ENCODE measurements at places on chromosomes 13 and 19.

DNA sequence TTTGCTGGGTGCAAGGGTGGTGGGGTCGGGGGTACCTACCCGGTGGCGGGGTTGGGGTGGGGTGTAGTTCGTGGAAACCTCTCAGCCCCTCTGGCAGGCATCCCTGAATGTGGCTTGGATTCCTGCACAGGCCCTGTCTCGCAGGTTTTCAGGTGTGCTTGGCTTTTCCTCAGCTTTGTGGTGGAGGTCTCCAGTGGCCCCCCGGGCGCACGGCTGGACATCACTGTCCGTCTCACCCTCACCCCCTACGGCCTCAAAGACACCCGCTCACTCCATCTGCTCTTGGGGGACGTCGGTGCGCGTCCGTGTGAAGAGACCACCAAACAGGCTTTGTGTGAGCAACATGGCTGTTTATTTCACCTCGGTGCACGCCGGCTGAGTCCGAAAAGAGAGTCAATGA, 44.3 kb downstream of the ZNF146 start:
- DNase-seq, result no peak

DNA sequence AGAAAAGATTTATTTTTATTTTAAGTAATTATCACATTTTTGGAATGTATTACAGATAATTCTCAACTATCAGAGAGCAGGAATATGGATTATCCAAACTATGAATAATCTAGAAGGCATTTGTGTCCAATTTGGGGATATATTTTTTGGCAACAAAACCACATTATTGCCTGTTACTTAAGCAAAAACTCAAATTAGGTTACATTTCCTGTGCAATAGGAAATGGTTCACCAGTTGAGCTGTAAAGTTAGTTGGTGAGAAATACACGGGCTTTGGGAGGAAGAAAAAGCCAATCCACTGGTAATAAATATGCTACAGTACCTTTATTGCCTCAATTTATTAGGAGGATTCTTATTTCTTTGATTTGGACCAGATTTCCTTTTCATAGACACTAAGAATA, 1075.2 kb downstream of the PCDH9 start:
- no peak for DNase-seq

- no peak for DNase-seq
These were observed 997 bp upstream of the CACNG8 start for GRCh38 chr19:53961523-53962356.

DNA sequence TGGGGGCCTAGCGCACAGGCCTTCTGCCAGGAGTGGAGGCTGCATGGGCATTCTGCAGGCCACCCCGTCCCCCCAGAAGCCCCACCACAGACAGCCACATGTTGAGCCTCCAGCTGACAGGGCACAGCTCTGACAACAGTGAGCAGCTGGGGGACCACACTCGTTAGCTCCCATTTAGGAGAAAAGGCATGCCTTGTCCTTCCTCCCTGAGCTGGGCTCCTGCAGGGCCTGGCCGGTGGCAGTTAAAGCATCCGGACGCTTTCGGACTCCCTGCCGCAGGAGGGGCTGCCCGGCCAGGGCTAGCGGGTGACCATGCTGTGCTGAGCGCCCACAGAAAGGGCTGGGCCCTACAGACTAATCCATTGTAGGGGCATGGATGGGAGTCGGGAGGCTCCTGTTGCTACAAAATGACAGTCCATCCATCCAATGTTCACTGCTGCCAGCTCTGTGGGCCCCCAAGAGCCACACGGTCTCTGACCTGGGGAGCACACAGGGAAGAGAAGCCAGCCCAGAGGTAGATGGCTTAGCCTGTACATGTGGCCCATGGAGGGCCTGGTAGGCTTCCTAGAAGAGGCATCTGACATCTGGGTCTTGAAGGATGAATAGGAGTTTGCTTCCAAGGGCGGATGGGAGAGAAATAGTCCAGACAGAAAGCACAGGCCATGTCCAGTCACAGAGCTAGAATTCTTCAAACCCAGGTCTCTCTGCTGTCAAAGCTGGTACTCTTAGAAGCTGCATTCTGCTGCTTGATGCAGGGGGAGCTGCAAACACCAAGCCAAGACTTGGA, 116.5 kb upstream of the VSTM2B start:
- no peak for DNase-seq

DNA sequence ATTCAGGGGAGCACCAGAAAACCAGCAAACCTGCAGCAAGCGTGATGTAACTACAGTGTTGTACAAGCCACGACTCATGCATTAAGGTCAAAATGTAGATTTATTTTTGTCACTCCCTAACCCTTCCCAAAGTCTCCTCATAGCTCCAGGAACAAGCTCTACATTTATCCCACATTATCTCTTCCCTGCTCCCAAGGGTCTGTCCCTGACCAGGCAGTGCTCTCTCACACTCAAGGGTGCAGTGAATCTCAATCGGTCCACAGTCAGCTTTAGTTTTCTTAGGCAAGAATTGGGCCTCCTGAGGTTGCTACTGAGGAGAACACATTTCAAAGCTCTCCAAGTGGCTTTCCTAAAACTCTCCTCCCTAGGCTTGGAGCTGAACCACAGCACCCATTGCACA, 219.4 kb downstream of the NHLRC3 start:
- DNase-seq, result no peak

GRCh38 chr13:79812070-79812850, 331.3 kb downstream of the NDFIP2 start:
- DNase-seq, result no peak

Data from CD4-positive, alpha-beta T cell treated with Interleukin-17A for 1 hour (primary cell).